ENCODE measurements at places on chromosomes 2 and 18. TPM values are rescaled to one million over a fixed set of nuclear protein-coding genes. Genes with fewer than 3 reads are reported as not detected.

Gene CIDEA
- total RNA-seq = not detected

DNA sequence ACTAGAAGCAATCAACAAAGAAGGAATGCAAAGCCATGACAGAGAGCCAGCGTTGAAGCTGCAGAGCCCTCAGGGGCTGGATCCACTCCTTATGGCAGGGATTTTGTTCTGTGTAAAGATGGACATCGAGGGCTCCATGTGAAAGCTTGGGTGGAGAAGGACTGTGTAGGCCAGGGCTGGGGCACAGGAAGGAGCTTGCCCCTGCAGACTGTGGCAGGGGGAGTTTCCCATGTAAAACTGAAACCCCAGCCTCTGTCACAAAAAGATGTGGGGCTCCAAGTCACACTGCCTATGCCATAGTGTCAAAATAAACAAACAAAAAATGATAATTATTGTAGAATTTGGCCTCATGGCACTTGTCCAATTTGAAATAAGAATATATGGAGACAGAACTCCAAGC, 408.7 kb upstream of the HS6ST1 start:
- no peak for ATAC-seq

DNA sequence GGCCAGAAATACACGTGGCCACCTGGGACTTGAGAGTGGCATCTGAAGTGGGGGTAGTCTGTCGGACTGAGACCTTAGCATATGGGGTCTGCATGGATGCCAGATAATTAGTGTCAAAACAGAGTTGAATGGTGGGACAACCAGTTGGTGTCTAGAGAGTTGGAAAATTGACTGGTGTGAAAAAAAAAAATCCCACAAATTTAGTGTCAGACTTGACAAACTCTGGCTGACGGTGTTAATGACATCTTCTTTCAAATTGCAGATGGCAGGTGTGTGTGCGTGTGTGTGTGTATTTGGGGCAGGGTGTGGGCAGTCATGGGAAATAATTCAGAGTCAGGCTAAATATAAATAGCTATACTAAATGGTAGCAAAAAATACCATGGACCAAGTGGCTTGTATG, 365.4 kb upstream of the RGPD4 start:
- no peak for ATAC-seq

DNA sequence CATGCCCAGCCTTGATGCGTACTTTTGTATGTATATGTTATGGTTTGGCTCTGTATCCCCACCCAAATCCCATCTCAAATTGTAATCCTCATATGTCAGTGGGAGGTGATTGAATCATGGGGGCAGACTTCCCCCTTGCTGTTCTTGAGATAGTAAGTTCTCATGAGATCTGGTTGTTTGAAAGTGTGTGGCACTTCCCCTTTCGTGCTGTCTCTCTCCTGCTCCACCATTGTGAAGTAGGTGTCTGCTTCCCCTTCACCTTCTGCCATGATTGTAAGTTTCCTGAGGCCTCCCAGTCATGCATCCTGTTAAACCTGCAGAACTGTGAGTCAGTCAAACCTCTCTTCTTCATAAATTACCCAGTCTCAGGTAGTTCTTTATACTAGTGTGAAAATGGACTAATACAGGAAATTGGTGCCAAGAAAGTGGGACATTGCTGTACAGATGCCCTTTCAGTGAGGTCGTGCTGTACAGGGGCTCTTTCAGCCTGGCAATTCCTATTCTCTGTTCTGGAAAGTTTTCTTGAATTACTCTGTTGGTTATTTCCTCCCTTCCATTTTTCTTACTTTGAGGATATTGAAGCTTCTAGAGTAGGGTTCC, 38.2 kb downstream of the KCMF1 start:
- no peak for ATAC-seq
